Left renal pelvis (tissue), 4 donors: ENCODE measurements at places on chromosomes 2 and 18.

DNA sequence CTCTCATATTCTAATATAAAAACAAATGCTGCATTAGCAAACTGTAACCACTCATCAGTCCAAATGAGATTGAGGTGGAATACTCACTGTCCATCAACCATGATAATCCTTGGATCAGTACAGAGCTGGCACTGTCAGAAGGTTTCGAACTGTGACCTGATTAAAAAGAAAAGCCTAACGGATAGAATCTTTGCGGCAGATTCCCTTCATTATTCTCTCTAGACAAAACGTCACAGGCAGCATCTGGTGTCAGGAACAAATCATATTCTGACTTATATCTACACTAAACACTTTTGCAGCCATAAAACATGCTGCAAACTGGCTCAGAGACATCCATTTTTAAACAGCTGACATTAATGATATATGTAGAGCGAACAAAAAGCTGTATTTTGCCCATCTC, 677.7 kb upstream of the NXPH2 start:
- no peak for DNase-seq

DNA sequence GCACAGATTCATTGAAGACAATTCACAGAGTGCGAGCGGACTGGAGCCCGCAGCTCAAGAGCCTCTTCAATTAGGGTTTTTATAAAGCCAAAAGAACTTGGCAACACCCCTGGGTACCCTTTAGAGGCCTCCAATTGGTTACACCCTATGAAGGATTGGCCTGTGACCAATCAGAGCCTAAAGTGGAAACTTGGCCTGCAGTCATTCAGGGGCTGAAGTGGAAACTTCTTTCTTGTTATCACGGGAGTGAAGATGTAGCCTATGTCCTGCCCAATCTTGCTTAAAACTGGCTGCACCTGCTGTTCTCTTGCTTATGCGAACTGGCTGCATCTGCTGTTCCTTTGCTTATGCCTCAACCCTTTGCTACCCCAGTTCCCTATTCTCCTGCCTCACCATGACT, 1.8 kb upstream of the HJURP start:
- no peak for DNase-seq

- no peak for DNase-seq
Observed at GRCh38 chr18:36819621-36820020, 9.2 kb downstream of the TPGS2 start.

DNA sequence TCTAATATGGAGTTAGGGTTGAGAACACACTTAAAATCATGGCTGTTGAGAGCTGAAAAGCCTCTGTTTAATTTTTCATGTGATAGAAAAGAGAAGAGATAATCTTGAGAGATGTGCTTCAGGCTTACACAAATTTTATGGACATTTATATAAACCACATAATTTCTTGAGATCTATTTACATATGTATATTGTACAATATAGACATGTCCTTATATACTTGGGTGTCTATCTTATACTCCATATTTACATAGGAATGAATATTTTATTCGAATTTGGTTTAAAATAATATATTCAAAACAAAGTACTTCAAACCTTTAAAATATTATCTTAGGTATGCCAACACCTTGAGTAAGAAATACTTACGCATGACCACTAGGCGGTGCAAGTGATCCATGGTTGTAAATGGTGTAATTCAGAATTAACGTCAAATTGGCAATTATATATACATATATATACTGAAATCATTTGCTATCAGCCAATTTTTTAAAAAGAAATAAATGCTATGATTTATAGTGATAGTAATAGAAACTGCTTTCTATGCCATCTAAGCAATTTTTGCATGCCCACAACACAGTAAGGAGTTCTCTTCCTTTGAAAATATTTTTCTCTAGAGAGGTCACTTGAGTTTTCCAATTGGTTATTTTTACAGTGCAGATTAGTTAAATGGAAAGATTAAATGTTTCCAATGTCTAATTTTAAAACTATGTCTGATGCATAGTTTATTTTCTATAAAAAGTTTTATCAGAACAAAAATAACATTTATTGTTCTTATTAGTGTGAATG, 37.6 kb upstream of the SPAG16 start:
- peak; percentile 16 for DNase-seq

GRCh38 chr2:232073699-232074098, 112.2 kb downstream of the DIS3L2 start:
- DNase-seq: no peak
